ENCODE measurements at places on chromosomes 2 and 18.

GRCh38 chr18:50924372-50924771 is 43.5 kb upstream of the ELAC1 start:
- DNase-seq: no peak

- DNase-seq: no peak
Observed at GRCh38 chr2:143935482-143935752, 584.5 kb downstream of the ZEB2 start.

DNA sequence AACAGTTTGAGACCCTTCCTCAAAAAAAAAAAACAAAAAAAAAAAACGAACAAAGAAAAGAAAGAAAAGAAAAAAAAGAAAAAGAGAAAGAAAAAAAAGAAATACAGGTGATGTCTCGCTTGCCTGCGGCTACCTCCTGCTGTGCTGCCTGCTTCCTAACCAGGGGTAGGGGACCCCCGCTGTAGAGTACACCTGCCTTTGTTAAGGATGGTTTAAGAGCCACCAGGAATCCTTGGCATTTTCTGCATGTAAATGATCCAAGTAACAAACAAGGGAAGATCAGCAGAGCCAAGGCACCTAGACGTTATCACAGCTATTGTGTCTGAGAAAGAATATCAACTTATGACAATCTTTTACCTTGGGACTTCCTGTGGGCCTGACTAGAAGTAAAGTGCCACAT is 856.8 kb upstream of the GCFC2 start:
- DNase-seq: no peak

GRCh38 chr18:59502274-59503175 is 143.5 kb upstream of the LMAN1 start:
- DNase-seq: peak; percentile 83

DNA sequence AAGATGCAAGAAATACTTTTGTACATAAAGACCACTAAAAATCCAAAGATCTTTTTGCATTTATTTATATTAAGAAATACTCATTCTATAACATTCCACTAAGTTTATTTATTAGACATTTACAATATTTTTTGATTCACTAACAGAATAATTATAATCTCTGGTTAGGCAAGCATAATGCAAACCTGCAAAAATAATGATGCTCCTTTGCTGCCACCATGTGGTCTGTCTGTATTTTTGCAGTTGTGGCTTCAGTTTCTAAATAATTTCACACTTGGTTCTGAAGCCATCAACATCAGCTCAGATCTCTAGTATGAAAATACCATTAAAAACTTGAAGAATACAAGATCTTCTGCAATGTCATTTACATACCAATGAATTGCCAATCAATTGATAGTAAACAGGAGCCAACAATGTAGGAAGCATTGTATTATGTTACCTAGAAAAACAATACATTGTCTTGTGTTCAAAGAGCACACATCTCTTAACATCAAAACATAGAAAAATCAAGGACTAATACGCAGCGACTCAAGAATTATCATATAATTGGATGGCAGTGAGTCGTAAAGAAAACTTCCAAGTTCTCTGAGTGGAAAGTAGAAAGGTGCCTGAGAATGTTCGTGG is 28.8 kb upstream of the WDR75 start:
- peak; percentile 71 for DNase-seq

GRCh38 chr2:81589406-81589805 is 1284.9 kb upstream of the LRRTM1 start:
- no peak for DNase-seq

DNA sequence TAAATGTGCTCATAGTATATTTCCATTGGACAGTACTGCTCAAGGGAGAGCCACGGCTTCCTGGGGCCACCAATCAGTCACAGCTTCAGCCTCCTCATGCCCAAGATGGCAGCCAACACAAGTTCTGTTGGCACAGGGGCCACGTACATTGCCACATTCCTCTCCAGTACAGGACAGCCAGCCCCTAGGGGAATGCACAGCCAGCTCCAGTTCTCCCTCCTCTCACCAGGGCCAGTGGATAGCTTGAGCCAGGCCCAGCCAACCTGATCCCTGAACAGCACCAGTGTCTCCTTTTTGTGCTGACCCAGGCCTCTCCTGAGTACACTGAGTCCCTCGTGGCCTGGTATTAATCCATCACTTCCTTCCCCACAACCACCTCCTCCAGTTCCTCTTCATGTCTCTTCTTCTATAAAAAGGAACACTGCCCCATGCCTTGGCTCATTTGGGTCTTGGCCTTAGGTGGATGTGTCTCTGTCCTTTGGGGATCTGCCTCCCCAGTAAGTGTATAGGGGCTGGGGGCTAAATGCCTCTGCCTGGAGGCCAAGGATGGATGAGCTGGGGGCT is 168.7 kb downstream of the TNS1 start:
- no peak for DNase-seq

DNA sequence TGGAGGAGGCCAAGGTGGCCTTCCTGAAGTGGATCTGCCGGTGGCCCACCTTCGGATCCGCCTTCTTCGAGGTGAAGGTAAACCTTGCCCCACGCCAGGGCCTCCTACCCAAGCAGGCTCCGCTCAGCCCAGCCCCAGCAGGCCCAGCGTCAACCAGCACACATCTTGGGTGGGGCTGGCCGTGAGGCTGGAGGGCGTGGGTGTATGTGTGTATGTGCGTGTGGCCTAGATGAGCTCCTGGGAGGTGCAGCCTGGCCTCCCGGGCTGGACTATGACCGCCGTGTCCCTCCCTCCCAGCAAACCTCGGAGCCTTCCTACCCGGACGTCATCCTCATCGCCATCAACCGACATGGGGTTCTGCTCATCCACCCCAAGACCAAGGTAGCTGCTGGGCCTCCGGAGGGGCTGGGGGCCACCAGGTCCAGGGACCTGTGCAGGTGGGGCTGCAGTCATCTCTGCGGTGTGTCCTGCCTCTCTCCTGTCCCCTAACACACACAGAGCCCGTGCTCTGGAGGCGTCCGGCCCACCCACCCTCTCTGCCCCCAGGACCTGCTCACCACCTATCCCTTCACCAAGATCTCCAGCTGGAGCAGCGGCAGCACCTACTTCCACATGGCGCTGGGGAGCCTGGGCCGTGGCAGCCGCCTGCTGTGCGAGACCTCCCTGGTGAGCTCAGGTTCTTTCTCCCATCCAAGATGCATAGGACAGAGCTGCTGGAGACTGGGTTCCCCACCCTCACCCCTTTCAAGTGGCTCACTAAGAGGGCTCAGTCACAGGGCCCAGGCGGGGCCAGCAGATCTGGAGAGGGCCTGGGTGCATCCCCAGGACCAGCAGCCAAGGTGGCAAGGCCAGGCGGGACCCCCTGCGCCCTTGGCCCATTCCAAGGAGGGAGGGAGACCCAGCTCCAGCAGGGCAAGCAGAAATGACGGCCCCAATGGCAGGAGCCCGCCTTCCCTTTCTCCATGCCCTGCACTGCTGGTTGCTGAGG is 9.4 kb upstream of the GPR17 start:
- DNase-seq: no peak

GRCh38 chr18:45291621-45292615 is 323.4 kb upstream of the SLC14A2 start:
- peak; percentile 93 for DNase-seq

DNA sequence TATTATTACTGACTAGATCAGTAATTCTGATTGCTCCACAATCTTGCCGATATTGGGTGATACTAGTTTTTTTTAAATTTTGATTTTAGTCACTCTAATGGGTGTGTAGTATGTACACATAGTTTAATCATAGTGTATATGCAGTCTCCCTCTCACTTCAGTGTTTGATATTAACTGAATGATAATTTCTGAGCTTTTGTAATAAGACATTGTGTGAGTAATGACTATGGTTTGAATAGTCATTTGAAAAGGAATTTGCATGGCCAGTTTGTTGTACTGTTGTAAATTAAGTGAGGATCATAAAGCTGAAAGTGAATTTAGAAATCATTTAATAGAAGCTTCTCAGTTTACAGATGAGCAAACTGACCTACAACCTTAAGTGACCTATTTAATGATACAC is 33.4 kb downstream of the USP14 start:
- DNase-seq: no peak

DNA sequence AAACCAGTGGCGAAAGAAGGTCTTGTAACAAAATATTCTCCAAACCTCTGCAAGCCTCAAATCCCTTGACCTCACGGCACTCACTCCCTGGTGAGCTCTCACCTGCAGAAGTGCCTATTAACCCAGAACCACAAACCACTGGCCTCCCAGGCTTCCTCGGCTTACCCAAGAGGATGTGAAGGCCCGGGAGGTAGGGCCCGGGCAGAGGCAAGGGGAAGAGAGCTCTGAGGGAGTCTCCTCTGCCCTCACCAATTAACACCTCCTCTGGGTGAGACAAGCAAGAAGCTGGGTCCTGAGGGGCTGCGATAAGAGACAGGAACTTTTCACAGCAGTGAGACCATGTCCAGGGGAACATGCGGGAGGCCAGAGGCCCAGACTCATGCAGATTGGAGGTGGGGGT is 53.7 kb downstream of the EMX1 start:
- no peak for DNase-seq

DNA sequence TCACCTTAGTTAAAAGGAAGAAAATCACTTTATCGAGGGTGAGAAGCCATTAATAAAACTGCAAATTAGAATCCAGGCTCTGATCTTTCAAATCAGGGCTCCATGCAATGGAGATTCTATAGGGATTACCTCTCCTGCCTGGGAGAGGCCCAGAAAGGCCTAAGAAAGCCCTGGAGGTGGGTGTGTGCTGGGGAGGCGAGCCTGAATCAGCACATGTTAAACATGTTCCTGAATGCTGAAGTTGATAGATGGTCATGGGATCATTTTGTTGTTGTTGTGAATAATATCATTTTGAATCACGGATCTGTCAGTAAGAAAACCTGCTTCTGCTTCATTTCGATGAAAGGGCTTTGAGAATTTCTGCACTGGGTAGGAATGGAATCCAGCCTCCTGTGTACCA is 254.3 kb downstream of the ACKR3 start:
- no peak for DNase-seq

DNA sequence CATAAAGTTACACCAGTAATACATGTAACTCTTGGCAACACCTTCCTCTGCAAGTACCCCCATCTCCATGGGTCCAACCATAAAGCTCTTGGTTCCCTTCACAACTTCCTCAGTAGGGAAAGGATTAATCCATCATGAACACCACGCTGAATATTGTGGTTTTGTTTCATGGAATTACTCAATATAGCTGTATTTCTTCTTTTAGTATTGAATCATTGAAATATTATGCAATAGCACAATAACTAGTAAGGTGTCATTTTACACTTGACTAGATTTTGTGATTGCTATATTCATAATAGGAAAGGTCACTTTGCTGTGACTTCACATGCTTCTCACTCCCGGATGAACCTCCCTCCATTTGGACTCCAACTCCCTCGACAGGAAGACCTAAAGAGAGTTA is 29.7 kb upstream of the PID1 start:
- DNase-seq: peak; percentile 58

- no peak for DNase-seq
Observed at GRCh38 chr18:50911006-50911405, 32.1 kb downstream of the ME2 start.

DNA sequence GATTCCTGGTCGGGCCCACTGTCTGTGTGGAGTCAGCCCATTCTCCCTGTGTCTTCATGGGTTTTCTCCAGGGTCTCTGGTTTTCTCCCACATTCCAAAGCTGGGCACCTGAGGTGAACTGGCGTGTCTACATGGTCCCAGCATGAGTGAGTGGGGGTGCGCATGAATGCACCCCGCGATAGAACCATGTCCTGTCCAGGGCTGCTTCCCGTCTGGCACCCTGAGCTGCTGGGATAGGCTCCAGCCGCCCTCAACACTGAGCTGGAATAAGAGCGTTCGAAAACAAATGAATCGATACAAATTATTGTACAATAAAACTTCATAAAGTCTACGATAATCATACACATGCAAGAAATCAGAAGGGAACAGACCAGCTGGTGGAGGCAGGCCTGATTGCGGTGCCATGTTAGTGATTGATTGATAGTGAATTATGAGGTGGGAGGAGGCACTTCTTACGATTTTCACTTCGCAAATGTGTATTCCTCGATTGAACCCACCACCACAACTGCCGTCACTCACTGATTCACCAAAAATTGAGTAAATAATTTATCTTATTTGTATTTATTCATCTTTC is 186.6 kb downstream of the MGAT5 start:
- DNase-seq: no peak

DNA sequence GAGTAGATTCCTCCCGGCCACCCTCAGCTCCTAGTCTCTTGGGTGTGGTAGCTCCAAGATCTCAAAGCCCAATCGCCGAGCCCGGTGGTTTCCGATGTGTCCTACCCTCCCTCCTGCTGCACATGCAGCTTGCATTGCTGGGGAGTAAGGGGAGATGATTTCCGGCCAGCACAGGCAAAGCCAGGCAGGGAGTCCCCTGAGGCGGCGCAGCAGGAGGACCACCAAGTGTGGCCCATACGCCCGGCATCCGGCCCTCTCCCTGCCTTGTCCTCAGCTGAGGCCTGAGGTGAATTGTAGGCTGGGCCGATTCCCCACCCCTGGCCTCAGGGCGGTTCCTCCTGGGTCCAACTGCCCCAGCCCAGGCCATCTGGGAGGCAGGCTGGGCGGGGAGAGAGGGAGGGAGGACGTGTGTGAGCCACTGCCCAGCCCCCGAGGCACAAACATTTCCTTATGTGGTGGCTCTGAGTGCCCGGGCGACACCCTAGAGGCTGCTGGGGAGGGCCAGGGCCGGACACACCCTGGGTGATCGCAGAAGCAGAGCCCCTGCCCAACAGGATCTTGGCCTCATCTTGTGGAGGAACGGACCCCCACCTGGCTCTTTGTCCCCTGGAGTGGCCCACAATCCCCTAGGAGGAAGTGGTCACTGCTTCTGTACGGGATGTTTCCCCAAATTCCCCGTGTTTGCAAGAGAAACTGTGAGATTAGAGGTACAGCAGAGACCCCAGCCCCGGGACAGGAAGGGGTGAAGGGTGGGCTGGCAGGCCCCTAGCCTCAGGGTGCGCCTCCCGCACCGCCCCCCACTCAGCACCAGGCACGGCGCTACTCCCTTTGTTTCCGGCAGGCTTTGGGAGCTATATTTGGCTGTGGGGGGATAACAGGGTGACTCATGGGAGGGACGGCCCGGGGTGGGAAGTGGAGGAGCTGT is 41.9 kb upstream of the PTMA start:
- DNase-seq: peak; percentile 94

DNA sequence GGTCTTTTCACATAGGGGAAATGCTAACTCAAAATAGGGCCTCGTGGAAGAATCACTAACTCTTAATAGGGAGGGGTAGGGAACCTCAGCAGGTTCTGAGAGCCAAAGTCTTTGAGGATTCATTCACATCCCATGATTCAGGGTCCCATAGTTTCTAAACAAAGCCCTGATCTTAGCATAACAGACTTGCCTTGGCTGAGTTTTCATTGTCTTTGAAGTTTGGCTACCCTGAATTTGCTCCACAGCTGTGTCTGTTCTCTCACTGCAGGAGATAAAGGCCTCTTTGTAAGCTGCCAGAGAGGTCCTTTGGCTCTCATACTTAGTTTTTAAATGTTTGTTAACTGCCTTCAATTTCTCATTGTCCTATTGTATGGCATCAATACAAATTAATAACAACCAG is 54.5 kb downstream of the ZDBF2 start:
- no peak for DNase-seq

DNA sequence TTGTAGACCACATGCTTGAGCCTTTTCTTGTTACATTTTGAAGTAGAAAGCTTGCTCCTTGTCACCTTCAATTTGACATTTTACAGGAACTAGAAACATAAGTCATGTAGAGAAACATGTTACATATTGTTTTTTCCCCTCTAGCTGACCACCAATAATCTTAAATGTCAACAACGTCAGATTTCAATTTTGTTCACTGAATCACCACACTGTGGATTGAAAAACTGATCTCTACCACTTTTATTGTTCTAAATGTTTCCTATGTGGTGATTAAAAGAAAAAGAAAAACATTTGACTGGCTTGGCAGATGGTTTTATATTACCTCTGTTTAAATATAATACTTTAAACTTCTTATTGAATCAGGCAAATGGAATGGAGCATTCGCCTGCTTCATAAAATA is 87.7 kb downstream of the DSEL start:
- DNase-seq: peak; percentile 88

Data from LHCN-M2 (cell line).